ENCODE measurements at places on chromosomes 1 and 21. TPM values are rescaled to one million over a fixed set of nuclear protein-coding genes. Genes with fewer than 3 reads are reported as not detected.

Gene KLHDC7A
- total RNA-seq = 1.7 TPM

Gene TTC24
- total RNA-seq = not detected

Gene BTBD19
- 15.3 TPM for total RNA-seq

Gene PLA2G2C
- not detected for total RNA-seq

Gene TAL1
- total RNA-seq = 8.4 TPM

Gene FCRL4
- not detected for total RNA-seq

Gene PCAT6
- total RNA-seq = 1.1 TPM

DNA sequence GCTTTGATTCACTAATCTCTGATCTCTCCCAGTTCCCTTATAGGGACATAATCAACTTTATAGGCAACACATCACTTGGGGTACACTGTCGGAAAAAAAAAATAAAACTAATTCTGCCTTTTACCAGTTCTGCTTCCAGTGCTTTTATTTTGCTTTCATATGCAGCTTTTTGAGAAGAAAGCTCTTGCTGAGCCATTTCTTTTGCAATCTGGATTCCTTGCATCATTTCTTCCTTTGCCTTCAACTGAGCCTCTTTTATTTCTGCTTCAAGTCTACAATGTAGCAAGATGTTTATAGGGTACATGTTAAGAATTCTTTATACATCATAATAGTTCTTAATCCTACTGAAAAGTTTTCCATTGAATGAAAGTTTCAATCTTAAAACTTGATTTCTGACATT, 30.6 kb downstream of the KIF14 start:
- no peaks in the 10 kb centered on the region for H3K4me1 ChIP-seq
- no peak overlapping the region for H3K4me3 ChIP-seq
- H3K27me3 ChIP-seq = no peaks in the 10 kb centered on the region
- H3K36me3 ChIP-seq = no peaks in the 10 kb centered on the region
- no peak for DNase-seq

GRCh38 chr21:14438211-14438610, 55.3 kb upstream of the HSPA13 start:
- no peaks in the 10 kb centered on the region for H3K4me1 ChIP-seq
- no peak overlapping the region for H3K27ac ChIP-seq
- no peaks in the 10 kb centered on the region for H3K27me3 ChIP-seq
- peak; percentile 29 for DNase-seq

GRCh38 chr21:34200288-34200905, 127.0 kb downstream of the MRPS6 start:
- no peaks in the 10 kb centered on the region for H3K27me3 ChIP-seq
- peak overlapping the region; percentile 9 for H3K27ac ChIP-seq
- DNase-seq = no peak

DNA sequence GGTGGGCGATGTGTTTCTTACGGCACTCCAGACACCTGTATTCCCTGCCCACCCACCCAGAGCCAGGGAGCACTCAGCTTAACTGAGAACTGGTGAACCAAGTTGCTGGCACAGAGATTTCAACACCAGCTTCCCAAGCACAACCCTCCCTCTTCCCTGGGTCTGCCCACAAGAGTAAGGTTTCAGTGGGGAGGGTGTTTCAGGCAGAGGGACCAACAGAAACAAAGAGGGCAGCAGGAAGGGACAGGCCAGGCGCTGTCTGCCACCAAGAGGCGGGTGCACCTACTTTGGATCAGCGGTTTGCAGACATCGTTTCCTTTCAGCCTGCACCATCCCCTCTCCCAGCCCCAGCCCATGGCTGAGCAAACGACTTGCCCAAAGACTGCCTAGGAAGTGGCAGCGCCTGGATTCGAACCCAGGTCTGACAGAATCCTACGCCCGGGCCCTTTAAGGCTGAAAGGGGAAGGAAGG, 21.9 kb upstream of the ALDH4A1 start:
- peak overlapping the region; percentile 90 for H3K27ac ChIP-seq
- H3K27me3 ChIP-seq = no peaks in the 10 kb centered on the region
- H3K36me3 ChIP-seq = peaks cover 14% of the 10 kb centered on the region
- H3K4me3 ChIP-seq = no peak overlapping the region
- DNase-seq = no peak

DNA sequence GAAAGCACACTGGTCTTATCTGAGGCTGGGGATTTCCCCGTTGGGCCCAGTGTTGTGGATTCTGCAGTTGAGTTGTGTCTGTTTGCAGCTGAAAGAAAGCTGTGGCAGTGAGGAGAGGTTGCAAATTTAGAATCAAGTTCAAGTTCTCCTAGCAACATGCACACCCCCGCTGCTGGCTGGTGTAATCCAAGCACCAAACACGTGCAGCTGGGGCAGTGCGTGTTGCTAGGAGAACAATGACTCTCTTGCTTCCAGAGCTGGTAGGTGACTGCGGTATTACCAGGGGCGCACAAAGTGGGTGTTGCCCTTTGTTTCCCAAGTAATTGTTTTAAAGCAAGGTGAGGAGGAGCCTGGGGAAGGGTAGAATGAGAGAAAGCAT, 91.5 kb downstream of the IER5 start:
- DNase-seq = peak; percentile 79
- H3K4me3 ChIP-seq = no peak overlapping the region
- H3K27me3 ChIP-seq = no peaks in the 10 kb centered on the region
- H3K27ac ChIP-seq = no peak overlapping the region

GRCh38 chr1:151324390-151324930, 2.8 kb downstream of the PI4KB start:
- H3K4me1 ChIP-seq = peaks cover 15% of the 10 kb centered on the region
- no peak overlapping the region for H3K27ac ChIP-seq
- peaks cover 57% of the 10 kb centered on the region for H3K36me3 ChIP-seq
- H3K27me3 ChIP-seq = no peaks in the 10 kb centered on the region
- no peak overlapping the region for H3K4me3 ChIP-seq
- no peak for DNase-seq

DNA sequence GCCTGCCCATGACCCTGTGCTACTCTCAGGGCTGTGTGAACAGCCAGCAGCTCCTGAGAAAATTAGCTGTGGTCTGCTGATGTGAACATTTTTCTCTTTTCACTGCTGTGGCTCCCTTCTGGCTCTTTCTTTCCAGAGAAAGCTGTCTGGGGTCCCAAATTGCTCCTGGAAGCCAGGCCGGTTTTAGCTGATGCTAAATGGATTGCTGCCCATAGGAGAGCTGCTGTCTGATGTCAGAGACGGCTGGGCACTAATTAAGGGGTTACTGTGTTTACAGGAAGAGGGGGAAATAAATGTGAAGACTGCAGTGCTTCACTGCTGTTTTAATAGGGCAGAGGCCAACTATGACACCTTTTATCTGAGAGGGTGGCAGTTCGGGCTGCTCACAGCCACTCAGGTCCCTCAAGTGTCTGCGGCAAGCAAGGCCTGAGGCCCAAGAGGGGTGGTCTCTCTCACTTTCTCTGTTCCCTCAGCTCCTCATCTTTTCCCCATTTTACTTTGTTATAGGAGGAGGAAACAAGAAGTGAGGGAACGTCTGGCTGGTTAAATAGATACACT, 106.0 kb upstream of the GNG12 start:
- no peaks in the 10 kb centered on the region for H3K36me3 ChIP-seq
- no peak overlapping the region for H3K27ac ChIP-seq
- no peaks in the 10 kb centered on the region for H3K27me3 ChIP-seq
- peaks cover 4% of the 10 kb centered on the region for H3K4me1 ChIP-seq
- no peak overlapping the region for H3K4me3 ChIP-seq

DNA sequence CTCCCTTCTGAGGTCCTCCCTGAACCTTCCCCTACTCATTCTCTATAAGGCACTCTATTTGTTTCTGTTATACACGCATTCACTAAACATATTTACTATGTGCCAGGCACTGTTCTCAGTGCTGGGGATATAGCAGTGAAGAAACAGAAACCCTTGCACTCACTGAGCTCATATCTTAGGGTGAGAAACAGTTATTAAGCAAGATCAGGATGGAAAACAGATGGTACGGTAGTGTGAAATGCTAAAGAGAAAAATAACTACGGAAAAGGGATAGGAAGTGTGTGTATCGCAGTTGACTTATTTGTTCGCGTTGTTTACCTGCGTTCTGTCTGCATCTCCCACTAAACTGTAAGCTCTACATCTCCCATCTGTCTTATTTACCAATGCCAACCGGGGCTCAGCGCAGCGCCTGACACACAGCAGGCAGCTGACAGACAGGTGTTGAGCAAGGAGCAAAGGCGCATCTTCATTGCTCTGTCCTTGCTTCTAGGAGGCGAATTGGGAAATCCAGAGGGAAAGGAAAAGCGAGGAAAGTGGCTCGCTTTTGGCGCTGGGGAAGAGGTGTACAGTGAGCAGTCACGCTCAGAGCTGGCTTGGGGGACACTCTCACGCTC, 572 bp downstream of the CYB5RL start:
- no peaks in the 10 kb centered on the region for H3K27me3 ChIP-seq
- peaks cover 30% of the 10 kb centered on the region for H3K4me1 ChIP-seq
- peaks cover 22% of the 10 kb centered on the region for H3K36me3 ChIP-seq
- no peak for DNase-seq
- peak overlapping the region; percentile 79 for H3K4me3 ChIP-seq

DNA sequence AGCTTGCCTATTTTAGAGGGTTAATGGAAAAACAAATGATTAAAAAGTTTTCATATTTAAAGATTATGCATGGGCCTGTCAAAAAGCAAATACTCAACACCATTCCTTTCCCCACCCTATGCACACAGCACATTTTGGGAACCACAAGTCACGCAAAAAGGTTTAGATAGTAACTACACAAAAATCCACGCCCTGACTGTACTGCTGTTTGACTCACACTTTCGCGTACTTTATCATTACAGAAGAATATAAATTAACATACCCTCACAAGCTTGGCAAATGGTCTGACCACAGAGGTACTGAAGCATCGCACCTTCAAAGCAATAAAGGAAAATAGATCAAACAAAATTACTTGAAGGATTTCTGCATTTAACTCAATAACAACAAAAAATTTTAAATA, 1.4 kb downstream of the ATP5PO start:
- peaks cover 46% of the 10 kb centered on the region for H3K36me3 ChIP-seq
- peak overlapping the region; percentile 81 for H3K4me3 ChIP-seq
- H3K27ac ChIP-seq = no peak overlapping the region
- H3K4me1 ChIP-seq = peaks cover 8% of the 10 kb centered on the region
- DNase-seq = no peak

DNA sequence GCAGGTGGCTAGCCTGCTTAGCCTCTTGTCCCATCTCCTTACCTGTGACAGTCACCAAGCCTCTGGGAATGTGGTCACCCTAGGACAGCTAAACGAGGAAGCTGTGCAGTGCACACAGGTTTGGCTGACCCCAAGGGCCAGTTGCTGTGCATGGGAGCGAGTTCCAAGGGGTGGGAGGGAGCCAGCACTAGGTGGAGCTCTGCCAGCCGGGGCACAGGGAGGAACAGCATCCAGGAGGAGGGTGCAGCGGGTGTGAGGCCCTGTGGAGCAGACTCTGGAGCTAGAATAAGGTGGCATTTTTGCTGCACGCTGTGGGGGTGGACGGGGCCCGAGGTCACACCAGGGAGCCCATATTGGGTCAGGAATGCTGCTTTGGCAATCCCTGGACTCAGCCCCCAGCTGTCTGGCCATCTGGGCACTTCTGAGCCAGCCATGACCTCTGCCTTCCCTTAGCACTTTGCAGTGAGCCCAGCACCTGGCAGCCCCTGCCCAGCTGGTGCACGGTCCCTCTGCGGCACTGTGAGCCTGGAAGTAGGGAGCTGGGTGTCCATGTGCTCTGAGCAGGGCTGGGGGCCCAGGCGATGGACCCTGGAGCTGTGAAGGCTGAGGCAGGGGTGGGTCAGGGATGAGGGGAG, 8.7 kb downstream of the PDXK start:
- H3K27me3 ChIP-seq = no peaks in the 10 kb centered on the region
- no peak for DNase-seq
- H3K36me3 ChIP-seq = peaks cover 24% of the 10 kb centered on the region
- peaks cover 100% of the 10 kb centered on the region for H3K4me1 ChIP-seq

- no peak for DNase-seq
- no peaks in the 10 kb centered on the region for H3K27me3 ChIP-seq
- H3K4me3 ChIP-seq = no peak overlapping the region
- H3K4me1 ChIP-seq = no peaks in the 10 kb centered on the region
- H3K36me3 ChIP-seq = no peaks in the 10 kb centered on the region
Observed at GRCh38 chr1:92872719-92873118, 40.9 kb downstream of the RPL5 start.

DNA sequence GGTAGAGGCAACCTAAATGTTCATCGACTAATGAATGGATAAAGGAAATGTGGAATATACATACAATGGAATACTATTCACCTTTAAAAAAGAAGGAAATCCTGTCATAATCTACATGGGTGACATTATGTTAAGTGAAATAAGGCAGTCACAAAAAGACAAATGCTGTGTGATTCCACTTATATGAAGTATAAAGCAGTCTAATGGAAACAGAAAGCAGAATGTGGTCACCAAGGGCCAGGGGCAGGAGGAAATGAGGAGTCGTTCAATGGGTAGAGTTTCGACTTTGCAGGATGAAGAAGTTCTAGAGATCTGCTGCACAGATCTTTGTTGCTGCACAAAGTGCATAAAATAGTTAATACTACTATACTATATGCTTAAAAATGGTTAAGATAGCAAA, 7.8 kb downstream of the DIPK1A start:
- no peak overlapping the region for H3K4me3 ChIP-seq
- no peaks in the 10 kb centered on the region for H3K36me3 ChIP-seq
- DNase-seq = no peak
- no peaks in the 10 kb centered on the region for H3K27me3 ChIP-seq

GRCh38 chr1:17579951-17580939, 40.7 kb downstream of the ARHGEF10L start:
- H3K36me3 ChIP-seq = no peaks in the 10 kb centered on the region
- H3K27me3 ChIP-seq = peaks cover 4% of the 10 kb centered on the region
- H3K4me3 ChIP-seq = no peak overlapping the region
- no peaks in the 10 kb centered on the region for H3K4me1 ChIP-seq
- H3K27ac ChIP-seq = no peak overlapping the region
- DNase-seq = no peak

- H3K27me3 ChIP-seq = no peaks in the 10 kb centered on the region
- DNase-seq = no peak
- no peak overlapping the region for H3K4me3 ChIP-seq
- H3K4me1 ChIP-seq = no peaks in the 10 kb centered on the region
- no peak overlapping the region for H3K27ac ChIP-seq
Observed at GRCh38 chr1:76957961-76958360, 90.7 kb downstream of the ST6GALNAC5 start.

DNA sequence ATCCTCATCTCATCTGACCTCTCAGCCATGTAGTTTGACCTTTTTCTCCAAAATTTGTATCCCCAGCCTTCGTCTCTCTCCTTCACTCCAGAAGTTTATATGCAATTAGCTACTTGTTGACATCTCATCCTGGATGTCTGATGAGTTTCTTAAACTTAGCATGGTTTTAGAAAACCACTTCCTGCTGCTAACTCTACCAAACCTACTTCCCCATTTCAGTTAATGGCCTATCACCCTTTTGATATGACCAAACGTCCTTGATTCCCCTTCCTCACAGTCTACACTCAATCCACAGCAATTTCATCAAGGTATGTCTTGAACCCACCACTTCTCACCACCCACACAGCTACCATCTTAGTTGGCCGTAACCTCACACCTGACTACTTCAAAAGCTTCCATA, 121.9 kb downstream of the LRRC40 start:
- H3K27ac ChIP-seq = no peak overlapping the region
- no peaks in the 10 kb centered on the region for H3K27me3 ChIP-seq
- no peaks in the 10 kb centered on the region for H3K36me3 ChIP-seq
- DNase-seq = no peak

Measured in left lung (tissue), 14 donors.